ENCODE measurements at places on chromosomes 6 and 20. TPM values are rescaled to one million over a fixed set of nuclear protein-coding genes. Genes with fewer than 3 reads are reported as not detected.

GRCh38 chr6:64227863-64228262 is 592.3 kb downstream of the PHF3 start:
- DNase-seq = peak; percentile 40
- no peak overlapping the region for H3K4me3 ChIP-seq
- no peaks in the 10 kb centered on the region for H3K36me3 ChIP-seq
- H3K4me1 ChIP-seq = no peaks in the 10 kb centered on the region
- no peak overlapping the region for H3K27ac ChIP-seq

GRCh38 chr6:36633915-36634314 is 39.8 kb downstream of the SRSF3 start:
- no peaks in the 10 kb centered on the region for H3K36me3 ChIP-seq
- H3K4me1 ChIP-seq = peaks cover 13% of the 10 kb centered on the region
- no peaks in the 10 kb centered on the region for H3K27me3 ChIP-seq
- DNase-seq = peak; percentile 67
- no peak overlapping the region for H3K27ac ChIP-seq
- no peak overlapping the region for H3K4me3 ChIP-seq

The IMPG1 gene
- total RNA-seq = not detected

DNA sequence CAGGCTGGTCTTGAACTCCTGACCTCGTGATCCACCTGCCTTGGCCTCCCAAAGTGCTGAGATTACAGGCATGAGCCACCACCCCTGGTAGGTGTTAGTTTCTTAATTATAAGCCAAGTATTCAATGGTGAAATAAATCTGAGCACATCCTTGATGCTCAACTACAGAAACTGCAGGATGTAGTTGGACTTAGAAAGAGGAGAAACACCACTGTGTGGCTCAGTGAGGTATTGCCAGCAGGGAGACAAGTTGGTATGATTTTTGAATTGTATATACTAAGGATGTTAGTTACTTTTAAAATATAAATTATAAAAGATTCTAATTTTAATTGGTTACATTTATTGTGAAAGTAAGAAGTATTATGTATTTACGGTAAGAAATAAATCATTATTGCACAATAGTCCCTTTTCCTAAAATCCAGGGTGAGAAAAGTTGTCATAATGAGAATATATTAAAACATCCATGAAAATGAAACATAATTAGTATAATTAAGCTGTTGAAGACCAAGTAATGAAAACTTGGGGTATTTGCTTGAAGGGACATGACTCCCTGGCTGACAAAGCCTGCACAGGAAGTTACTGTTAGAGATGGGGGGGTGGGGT is 17.6 kb downstream of the SLC18B1 start:
- no peak overlapping the region for H3K4me3 ChIP-seq
- H3K27ac ChIP-seq = no peak overlapping the region
- H3K36me3 ChIP-seq = no peaks in the 10 kb centered on the region
- no peaks in the 10 kb centered on the region for H3K27me3 ChIP-seq
- H3K4me1 ChIP-seq = no peaks in the 10 kb centered on the region

DNA sequence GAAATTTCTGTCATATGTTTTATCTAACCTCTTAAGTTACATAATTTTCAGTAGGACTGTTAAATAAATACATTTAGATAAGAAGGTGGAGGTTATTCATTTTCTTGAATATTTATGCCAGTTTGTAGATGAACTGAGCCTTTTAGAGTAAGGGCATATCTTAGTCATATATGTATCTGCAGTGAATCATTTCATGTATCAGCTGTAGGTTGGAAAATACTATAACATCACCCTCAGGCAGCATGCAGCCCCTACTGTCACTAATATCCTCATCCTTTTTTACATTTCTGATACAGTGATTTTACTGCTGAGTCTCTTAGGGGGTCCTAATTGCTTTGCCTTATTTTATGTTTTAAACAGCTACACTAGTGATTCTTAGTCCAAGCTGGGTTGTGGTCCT is 19.5 kb upstream of the SUMO4 start:
- H3K27ac ChIP-seq = no peak overlapping the region
- H3K4me3 ChIP-seq = no peak overlapping the region
- peak; percentile 12 for DNase-seq
- H3K4me1 ChIP-seq = no peaks in the 10 kb centered on the region
- H3K27me3 ChIP-seq = no peaks in the 10 kb centered on the region

DNA sequence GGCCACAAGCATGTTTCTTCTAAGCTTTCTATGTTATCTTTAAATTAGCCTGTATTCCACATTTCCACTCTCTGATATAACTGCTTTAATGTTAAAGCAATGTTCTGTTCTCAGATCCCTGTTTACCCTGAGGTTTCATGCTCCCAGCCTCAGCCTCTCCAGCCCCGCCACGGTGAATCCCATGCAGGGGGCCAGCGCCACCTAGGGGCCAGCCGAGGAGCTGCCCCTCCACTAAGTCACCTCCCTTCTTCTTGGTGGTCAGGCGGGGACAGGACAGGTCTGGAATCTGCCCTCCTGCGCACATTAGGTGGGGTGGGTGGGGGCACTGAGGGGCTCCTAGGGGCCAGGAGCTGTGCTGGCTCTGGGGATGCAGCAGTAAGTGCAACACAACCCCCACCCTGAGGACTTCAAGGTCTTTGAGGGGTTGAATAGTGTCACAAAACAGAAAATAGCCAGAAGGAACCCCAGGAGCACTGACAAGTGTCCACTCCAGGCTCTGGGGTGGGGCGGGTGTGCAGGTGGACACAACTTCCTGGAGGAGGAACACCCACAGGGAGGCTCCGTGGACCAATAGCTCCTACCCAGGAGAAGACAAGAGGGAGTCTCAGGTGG is 61.6 kb downstream of the RAB44 start:
- no peaks in the 10 kb centered on the region for H3K27me3 ChIP-seq
- no peak overlapping the region for H3K4me3 ChIP-seq
- peaks cover 25% of the 10 kb centered on the region for H3K4me1 ChIP-seq

The TCP1 gene
- 280 TPM for total RNA-seq

GRCh38 chr6:52546192-52546591 is 30.7 kb downstream of the TRAM2 start:
- H3K36me3 ChIP-seq = no peaks in the 10 kb centered on the region
- no peaks in the 10 kb centered on the region for H3K27me3 ChIP-seq
- peaks cover 53% of the 10 kb centered on the region for H3K4me1 ChIP-seq
- no peak for DNase-seq
- no peak overlapping the region for H3K27ac ChIP-seq

DNA sequence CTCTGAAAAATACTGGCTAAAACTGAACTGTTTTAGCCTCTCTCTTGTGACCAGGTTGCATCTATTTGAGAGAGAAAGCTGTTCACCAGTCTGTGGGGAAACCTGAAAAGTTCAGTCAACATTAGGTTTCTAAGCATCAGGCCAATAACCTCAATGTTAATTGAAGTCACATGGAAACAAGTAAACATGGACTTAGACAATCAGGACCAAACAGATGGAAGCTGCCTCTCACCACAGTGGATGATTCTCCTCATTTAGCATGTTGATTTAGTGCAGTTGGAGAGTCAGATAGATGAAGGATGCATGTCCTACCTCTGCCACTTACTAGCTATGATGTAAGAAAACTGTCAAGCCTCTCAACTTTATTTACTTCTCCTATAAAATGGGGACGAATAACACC is 18.2 kb downstream of the SCGN start:
- no peaks in the 10 kb centered on the region for H3K36me3 ChIP-seq
- no peak overlapping the region for H3K4me3 ChIP-seq
- no peak for DNase-seq

GRCh38 chr6:45436544-45437438 is 59.1 kb upstream of the SUPT3H start:
- H3K4me1 ChIP-seq = peaks cover 69% of the 10 kb centered on the region
- no peaks in the 10 kb centered on the region for H3K27me3 ChIP-seq
- peak; percentile 65 for DNase-seq
- peak overlapping the region; percentile 35 for H3K4me3 ChIP-seq

- no peak for DNase-seq
- H3K36me3 ChIP-seq = no peaks in the 10 kb centered on the region
- H3K27me3 ChIP-seq = peaks cover 22% of the 10 kb centered on the region
- H3K4me3 ChIP-seq = no peak overlapping the region
- peaks cover 7% of the 10 kb centered on the region for H3K4me1 ChIP-seq
These were observed 98.6 kb downstream of the NDUFAF5 start for GRCh38 chr20:13883425-13883824.

GRCh38 chr6:150065083-150065482 is 3.8 kb downstream of the ULBP3 start:
- no peaks in the 10 kb centered on the region for H3K27me3 ChIP-seq
- peaks cover 9% of the 10 kb centered on the region for H3K4me1 ChIP-seq
- no peak for DNase-seq
- H3K27ac ChIP-seq = no peak overlapping the region

GRCh38 chr6:3026791-3027626 is 27.3 kb downstream of the NQO2 start:
- peaks cover 24% of the 10 kb centered on the region for H3K4me1 ChIP-seq
- no peaks in the 10 kb centered on the region for H3K27me3 ChIP-seq
- no peak overlapping the region for H3K4me3 ChIP-seq
- DNase-seq = no peak
- H3K27ac ChIP-seq = no peak overlapping the region

The ADGRG6 gene
- 73.2 TPM for total RNA-seq

GRCh38 chr6:86949771-86950170 is 12.4 kb downstream of the HTR1E start:
- H3K27me3 ChIP-seq = no peaks in the 10 kb centered on the region
- no peak overlapping the region for H3K27ac ChIP-seq
- DNase-seq = no peak
- H3K36me3 ChIP-seq = no peaks in the 10 kb centered on the region
- no peak overlapping the region for H3K4me3 ChIP-seq

- H3K4me3 ChIP-seq = no peak overlapping the region
- no peak overlapping the region for H3K27ac ChIP-seq
These were observed 7.3 kb downstream of the EBF4 start for GRCh38 chr20:2699775-2700413.

DNA sequence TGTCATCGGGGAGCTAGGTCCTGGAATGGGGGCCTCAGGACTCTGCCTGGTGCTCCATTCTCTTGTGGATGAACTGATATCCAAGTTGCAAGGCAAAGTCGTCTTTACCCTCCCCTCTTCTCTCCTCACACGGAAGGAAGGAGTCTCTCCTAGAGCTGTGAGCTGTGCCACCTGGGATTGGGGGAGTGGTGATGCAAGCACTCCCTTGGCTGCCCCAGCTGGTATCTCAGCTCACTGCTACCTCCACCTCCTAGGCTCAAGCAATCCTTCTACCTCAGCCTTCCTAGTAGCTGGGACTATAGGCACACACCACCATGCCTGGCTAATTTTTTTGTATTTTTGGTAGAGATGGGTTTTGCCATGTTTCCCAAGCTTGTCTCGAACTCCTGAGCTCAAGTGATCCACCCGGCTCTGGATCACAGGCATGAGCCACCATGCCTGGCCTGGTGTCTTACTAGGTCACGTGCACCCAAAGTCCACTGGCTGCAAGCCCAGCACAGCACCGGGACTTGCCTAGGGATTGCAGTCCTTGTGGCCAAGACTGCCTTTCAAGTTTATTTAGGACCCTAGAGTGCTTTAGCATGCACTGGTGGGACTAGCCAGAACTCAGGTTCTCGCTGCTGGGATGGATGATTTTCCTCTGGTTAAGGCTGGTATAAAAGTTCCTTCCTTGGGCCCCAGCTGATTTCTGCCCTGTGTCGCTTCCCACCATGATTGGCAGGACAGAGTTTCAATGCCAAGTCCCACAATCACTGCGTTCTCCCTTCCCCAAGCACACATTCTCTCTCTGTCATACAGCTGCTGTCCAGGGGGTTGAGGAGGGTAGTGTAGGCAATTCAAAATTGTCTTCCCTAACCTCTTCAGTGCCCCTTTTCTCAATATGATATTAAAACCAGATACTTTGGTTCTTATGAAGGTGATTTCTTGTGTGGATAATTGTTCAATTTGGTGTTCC is 33.5 kb downstream of the SMAP1 start:
- H3K27me3 ChIP-seq = no peaks in the 10 kb centered on the region
- DNase-seq = no peak
- no peaks in the 10 kb centered on the region for H3K4me1 ChIP-seq
- no peak overlapping the region for H3K27ac ChIP-seq

- H3K4me1 ChIP-seq = no peaks in the 10 kb centered on the region
- no peak overlapping the region for H3K27ac ChIP-seq
- H3K27me3 ChIP-seq = no peaks in the 10 kb centered on the region
- no peaks in the 10 kb centered on the region for H3K36me3 ChIP-seq
- no peak overlapping the region for H3K4me3 ChIP-seq
- DNase-seq = no peak
These were observed 271.3 kb downstream of the ESR1 start for GRCh38 chr6:152078804-152079203.

The DPPA5 gene
- not detected for total RNA-seq

Data from PC-3 (cell line).